Sigmoid colon (tissue), 7 donors: ENCODE measurements at places on chromosomes 6 and 20. TPM values are rescaled to one million over a fixed set of nuclear protein-coding genes. Genes with fewer than 3 reads are reported as not detected.

Gene SCRT2
- total RNA-seq = not detected

- peaks cover 3% of the 10 kb centered on the region for H3K36me3 ChIP-seq
- no peak overlapping the region for H3K27ac ChIP-seq
- H3K27me3 ChIP-seq = no peaks in the 10 kb centered on the region
These were observed 46.0 kb downstream of the STX7 start for GRCh38 chr6:132466952-132467351.

DNA sequence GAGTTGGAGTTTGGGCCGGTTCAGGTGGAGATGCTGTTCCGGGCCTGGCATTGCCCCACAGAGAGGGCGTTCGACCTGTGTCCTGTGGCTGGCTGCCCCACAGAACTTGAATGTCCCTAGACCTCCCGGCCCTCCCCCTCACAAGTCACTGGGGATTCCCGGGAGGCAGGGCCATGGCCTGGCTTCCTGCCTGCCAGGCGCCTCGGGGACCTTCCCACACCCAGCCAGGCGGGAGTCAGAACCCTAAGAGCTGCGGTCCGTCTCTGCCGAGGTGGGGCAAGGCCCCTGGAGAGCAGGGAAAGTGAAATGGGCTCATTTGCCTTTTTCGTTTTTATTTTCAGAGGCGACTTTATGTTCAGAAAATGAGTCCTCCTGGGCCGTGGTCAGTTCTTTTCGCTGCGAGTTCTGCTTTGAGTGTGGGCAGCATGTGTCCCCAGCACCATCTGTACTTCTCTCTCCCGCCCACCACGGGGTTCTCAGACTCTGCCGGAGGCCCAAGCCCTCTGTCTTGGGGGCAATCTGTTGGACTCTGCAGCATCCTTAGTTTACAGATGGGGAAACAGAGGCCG lies 8.5 kb downstream of the RBM38 start:
- H3K27me3 ChIP-seq = no peaks in the 10 kb centered on the region
- peaks cover 16% of the 10 kb centered on the region for H3K36me3 ChIP-seq
- H3K27ac ChIP-seq = peak overlapping the region; percentile 92
- H3K4me1 ChIP-seq = no peaks in the 10 kb centered on the region
- H3K4me3 ChIP-seq = peak overlapping the region; percentile 16

DNA sequence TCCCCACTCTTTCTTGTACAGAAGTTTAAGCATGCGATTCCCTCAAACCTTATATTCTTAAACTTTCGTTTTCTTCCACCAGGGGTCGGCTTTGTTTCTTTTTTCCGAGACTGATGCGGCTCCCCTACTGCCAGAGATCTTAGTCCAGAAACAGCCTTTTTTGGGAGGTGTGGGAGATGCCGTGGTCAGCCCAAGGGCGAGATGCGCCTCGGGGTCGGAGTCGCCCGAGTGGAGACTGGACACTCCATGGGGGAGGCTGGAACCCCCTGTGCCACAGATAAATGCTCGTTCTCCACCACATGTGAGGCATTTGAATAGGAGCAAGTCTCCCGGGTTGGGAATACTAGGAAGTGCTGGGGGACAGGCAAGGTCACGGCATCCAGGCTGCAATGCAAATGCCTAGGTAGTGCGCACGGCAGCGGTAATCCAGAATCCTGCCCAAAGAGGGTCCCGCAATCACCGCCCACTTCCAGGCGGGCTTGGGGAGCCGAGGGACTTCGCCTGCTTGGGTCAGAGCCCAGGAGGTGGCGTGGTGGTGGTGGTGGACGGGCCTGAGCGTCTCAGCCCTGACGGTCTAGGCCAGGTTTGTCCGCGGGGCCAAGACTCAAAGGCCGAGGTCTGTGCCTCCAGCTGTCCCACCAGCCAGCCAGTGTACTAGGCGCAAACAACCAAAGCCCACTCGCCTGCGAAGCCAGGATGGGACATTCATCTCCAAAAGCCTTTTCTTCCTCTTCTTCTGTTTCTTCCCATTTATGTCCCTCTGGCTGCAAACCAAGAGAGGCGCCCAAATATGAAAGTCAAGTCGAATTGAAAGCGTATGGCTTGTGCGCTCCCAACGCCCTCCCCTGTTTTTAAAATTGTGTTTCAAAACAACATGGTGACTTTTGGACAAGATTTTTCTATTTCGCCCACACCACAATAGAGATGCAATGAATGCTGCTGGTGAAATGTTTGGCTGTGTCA lies 39.3 kb upstream of the OSTM1 start:
- H3K27me3 ChIP-seq = peaks cover 49% of the 10 kb centered on the region
- H3K36me3 ChIP-seq = no peaks in the 10 kb centered on the region
- no peaks in the 10 kb centered on the region for H3K4me1 ChIP-seq
- no peak overlapping the region for H3K4me3 ChIP-seq
- no peak overlapping the region for H3K27ac ChIP-seq
- DNase-seq = no peak

- DNase-seq = no peak
- no peaks in the 10 kb centered on the region for H3K4me1 ChIP-seq
- no peak overlapping the region for H3K4me3 ChIP-seq
- no peaks in the 10 kb centered on the region for H3K36me3 ChIP-seq
These were observed 34.9 kb downstream of the C20orf203 start for GRCh38 chr20:32638848-32639247.

DNA sequence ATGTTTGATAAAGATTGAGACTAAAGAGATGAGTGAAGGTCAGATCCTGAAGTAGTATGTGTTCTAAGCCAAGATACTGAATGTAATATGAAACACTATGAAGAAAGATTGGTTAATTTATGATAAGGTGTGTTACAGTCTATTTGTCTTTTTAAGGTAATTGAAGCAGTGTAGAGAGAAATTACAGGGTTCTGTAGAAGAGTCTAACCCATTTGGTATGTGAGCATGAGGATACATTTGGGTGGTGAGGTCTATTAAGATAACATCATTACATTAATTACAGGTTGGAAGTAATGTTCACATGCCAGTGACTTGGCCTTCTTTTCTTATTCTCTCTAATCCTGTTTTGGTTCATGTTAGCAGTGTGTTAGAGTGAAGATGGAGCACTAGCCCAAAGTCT lies 61.4 kb downstream of the AFDN start:
- H3K27ac ChIP-seq = no peak overlapping the region
- DNase-seq = no peak
- no peaks in the 10 kb centered on the region for H3K4me1 ChIP-seq
- H3K27me3 ChIP-seq = no peaks in the 10 kb centered on the region
- H3K4me3 ChIP-seq = no peak overlapping the region

DNA sequence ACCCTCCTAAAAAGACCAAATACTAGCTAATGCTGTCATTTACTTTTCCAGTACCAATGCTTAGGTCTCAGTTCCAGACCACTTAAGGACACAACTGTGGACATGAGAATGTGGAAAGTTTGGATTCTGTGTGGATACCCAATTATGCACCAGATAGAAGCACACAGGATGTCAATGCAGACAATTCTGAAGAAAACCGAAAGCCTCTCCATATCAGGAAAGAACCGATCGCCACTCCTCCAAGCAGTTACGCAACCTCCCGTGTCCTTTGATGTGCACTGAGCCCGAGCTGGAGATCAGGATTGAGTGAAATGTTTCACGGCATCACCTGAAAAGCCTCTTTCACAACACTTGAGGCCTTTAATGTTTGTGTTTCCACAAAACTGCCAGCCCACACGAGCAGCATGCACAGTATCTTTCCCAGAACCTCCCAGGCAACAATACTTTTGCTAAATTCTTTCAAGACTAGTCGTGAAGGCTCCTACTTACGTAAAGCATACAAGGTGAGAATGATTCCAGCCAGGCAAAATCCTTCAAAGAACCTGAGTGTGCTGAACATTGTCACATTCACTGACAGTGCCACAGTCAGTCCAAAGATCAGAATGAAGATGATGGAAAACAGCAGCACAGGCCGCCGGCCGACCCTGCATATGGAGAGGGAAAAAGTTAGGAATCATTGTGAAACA lies 47.0 kb downstream of the SLC22A23 start:
- H3K4me1 ChIP-seq = peaks cover 15% of the 10 kb centered on the region
- H3K4me3 ChIP-seq = no peak overlapping the region
- DNase-seq = peak; percentile 19
- H3K36me3 ChIP-seq = no peaks in the 10 kb centered on the region
- H3K27me3 ChIP-seq = no peaks in the 10 kb centered on the region

DNA sequence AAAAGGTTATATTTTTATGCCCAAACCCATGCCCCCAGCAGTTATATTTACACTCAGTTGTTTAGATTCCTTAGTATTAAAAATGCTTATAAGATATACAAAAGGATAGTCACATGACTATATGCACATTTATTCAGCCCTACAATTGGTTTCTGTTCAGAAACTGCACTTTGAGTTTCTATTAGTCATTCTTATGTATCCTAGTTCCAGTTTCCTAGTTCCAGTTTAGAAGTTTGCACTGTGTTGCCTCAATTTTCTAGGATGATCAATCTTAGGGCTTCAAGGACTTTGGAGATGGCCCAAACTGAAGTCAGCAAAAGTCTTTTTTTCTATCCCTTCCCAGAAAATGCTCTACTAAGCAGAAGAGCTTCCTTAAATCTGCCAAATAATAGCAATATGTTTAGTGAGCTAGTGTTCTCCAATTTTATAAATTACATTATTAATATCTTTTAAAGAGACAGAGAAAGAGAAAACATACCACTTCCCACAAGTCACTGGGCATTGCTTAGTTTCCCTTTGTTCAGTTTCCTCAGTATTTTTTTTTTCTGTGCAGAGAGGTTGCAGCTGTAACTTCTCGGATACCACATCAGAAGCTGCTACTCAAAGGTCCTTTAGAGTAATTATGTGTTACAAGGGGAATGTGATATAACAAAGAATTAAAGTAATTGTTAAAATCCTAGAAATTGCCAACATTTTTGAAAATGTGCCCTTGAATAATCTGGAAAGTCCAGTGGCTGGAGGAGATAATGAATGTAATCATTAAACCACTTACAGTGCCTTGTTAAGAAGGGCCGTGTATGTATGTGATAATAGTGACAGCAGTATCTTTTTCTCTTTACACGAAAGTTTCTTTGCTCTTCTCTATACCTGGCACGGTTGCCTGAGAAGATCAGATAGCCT lies 138.8 kb downstream of the KHDRBS2 start:
- H3K27me3 ChIP-seq = no peaks in the 10 kb centered on the region
- H3K4me3 ChIP-seq = no peak overlapping the region
- DNase-seq = no peak
- no peak overlapping the region for H3K27ac ChIP-seq
- H3K4me1 ChIP-seq = no peaks in the 10 kb centered on the region
- no peaks in the 10 kb centered on the region for H3K36me3 ChIP-seq

GRCh38 chr6:142336183-142336582 lies 34.4 kb downstream of the ADGRG6 start:
- H3K4me3 ChIP-seq = no peak overlapping the region
- H3K27ac ChIP-seq = no peak overlapping the region
- no peaks in the 10 kb centered on the region for H3K36me3 ChIP-seq
- no peaks in the 10 kb centered on the region for H3K27me3 ChIP-seq
- no peak for DNase-seq

Gene CUTA
- total RNA-seq = 148 TPM

DNA sequence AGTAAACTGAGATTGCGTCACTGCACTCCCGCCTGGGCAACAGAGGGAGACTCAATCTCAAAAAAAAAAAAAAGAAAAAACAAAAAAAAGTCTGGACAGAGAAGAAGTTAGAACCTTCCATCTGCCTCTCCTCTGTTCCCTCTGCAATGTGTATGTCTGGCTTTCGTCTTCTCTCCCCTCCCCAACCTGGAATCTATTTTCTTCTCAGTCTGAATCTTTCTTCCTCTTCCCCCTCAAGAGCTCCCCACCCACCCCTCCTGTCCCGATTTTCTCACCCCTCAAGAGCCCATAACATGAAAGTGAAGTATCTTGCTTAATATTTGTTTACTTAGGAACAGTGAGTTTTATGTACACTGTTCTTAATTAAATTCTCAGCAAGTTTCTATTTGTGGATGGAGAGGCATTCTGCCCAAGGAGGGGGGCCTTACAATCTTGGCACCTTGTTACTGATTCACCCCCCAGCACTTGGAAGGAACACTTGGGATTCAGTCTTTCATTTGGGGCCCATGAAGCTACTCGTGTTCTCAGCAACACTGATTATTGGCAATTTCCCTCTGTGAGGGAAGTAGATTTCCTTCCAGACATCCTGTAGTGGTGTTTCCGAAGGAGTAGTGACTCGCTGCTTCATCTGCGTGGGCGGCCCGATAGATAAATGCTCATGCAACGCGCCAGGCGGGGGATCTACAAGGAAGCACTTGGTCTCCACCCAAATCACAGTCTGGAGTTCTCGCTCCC lies 69.3 kb upstream of the SRSF6 start:
- peak; percentile 77 for DNase-seq
- peaks cover 25% of the 10 kb centered on the region for H3K4me1 ChIP-seq
- no peaks in the 10 kb centered on the region for H3K27me3 ChIP-seq
- no peaks in the 10 kb centered on the region for H3K36me3 ChIP-seq

GRCh38 chr6:146582857-146583256 lies 15.9 kb upstream of the ADGB start:
- H3K27ac ChIP-seq = no peak overlapping the region
- H3K36me3 ChIP-seq = no peaks in the 10 kb centered on the region
- no peak overlapping the region for H3K4me3 ChIP-seq
- peak; percentile 77 for DNase-seq
- H3K27me3 ChIP-seq = no peaks in the 10 kb centered on the region

DNA sequence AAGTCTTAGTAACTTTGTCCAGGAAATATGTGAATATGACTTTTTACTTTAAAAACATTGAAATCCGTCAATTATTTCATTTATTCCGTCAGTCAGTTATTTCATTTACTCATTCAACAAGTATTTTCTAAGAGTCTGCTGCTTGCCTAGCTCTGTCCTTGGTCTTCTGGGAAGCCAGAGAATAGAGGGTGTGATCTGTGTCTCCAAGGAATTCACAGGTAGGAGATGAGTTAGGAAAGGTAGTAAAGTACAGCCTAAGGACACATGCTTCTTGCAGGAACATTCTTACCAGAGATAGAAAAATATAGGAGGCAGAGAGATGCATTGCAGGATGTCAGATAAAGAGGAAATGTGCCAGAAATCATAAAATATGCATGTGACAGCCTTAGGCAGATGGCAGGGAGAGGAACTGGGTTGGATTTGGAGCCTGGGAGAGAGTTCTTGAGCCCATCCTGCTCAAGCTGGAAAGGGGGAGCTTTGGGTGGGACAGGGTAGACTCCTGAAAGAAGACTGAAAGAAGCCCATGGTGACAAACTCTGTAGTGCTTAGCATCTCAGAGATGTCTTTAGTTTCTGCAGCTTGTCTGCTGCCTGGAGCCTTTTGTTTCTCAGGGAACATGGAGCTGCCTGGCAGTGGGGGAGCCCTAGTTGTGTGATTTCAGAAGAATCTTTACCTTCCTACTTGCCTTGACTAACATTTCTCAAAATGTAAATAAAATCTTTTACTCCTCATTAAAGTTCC lies 3.5 kb downstream of the SH3BGRL2 start:
- peaks cover 13% of the 10 kb centered on the region for H3K4me1 ChIP-seq
- no peak for DNase-seq
- no peaks in the 10 kb centered on the region for H3K36me3 ChIP-seq
- H3K27me3 ChIP-seq = no peaks in the 10 kb centered on the region
- H3K27ac ChIP-seq = no peak overlapping the region

- peaks cover 38% of the 10 kb centered on the region for H3K4me1 ChIP-seq
- no peak overlapping the region for H3K4me3 ChIP-seq
- no peaks in the 10 kb centered on the region for H3K36me3 ChIP-seq
- H3K27ac ChIP-seq = peak overlapping the region; percentile 79
- DNase-seq = peak; percentile 77
- no peaks in the 10 kb centered on the region for H3K27me3 ChIP-seq
These were observed 153.0 kb downstream of the BCAS1 start for GRCh38 chr20:53917145-53918019.

Gene NOX3
- not detected for total RNA-seq
